Sigmoid colon (tissue), 7 donors: ENCODE measurements at places on chromosomes 5 and 9. TPM values are rescaled to one million over a fixed set of nuclear protein-coding genes. Genes with fewer than 3 reads are reported as not detected.

Gene HINT1
- polyA plus RNA-seq = 744 TPM

Gene C5orf58
- polyA plus RNA-seq = not detected

Gene AFAP1L1
- 0.23 TPM for polyA plus RNA-seq

Gene NEUROG1
- polyA plus RNA-seq = not detected

Gene FOXD1
- not detected for polyA plus RNA-seq

Gene LCN15
- polyA plus RNA-seq = 0.70 TPM

Gene CNOT6
- 10.3 TPM for polyA plus RNA-seq

Gene PCDHGA8
- polyA plus RNA-seq = not detected

Gene SHISAL2B
- not detected for polyA plus RNA-seq

Gene NRARP
- polyA plus RNA-seq = 24.0 TPM

Gene BHMT
- polyA plus RNA-seq = 0.04 TPM

Gene CDH6
- 0.64 TPM for polyA plus RNA-seq

Gene SLC2A6
- 1.2 TPM for polyA plus RNA-seq

Gene PDZD2
- 2.1 TPM for polyA plus RNA-seq

Gene IQGAP2
- polyA plus RNA-seq = 40.5 TPM

Gene SLC27A4
- polyA plus RNA-seq = 45.1 TPM

Gene FBP1
- 39.6 TPM for polyA plus RNA-seq

Gene SLC45A2
- polyA plus RNA-seq = not detected

Gene RIGI
- 4.4 TPM for polyA plus RNA-seq

Gene LTC4S
- 3.6 TPM for polyA plus RNA-seq

Gene PPP3R2
- polyA plus RNA-seq = not detected

Gene PHF24
- under 0.01 TPM for polyA plus RNA-seq

Gene ABCA2
- polyA plus RNA-seq = 28.6 TPM

Gene CNTLN
- 0.92 TPM for polyA plus RNA-seq

Gene CIZ1
- 46.8 TPM for polyA plus RNA-seq

Gene ZNF454
- not detected for polyA plus RNA-seq

Gene ACTBL2
- polyA plus RNA-seq = not detected

Gene PCA3
- polyA plus RNA-seq = 0.60 TPM

Gene SLC28A3
- polyA plus RNA-seq = 2.4 TPM

Gene KYAT1
- 0.60 TPM for polyA plus RNA-seq

Gene GTF3C5
- 52.7 TPM for polyA plus RNA-seq

Gene HRH2
- polyA plus RNA-seq = under 0.01 TPM

Gene SLC34A3
- polyA plus RNA-seq = not detected

Gene TMEM252
- polyA plus RNA-seq = not detected

Gene CYSRT1
- 0.54 TPM for polyA plus RNA-seq

Gene ANKRD34B
- 0.01 TPM for polyA plus RNA-seq

Gene SEMA4D
- polyA plus RNA-seq = 35.1 TPM

Gene PPP2CA
- 48.6 TPM for polyA plus RNA-seq

Gene ZDHHC11
- 0.60 TPM for polyA plus RNA-seq

Gene UIMC1
- polyA plus RNA-seq = 22.3 TPM

Gene OMD
- not detected for polyA plus RNA-seq

Gene SLCO6A1
- not detected for polyA plus RNA-seq

Gene NACC2
- polyA plus RNA-seq = 5.1 TPM

Gene INSL6
- polyA plus RNA-seq = not detected

Gene ACOT12
- 0.09 TPM for polyA plus RNA-seq

Gene IRX4
- polyA plus RNA-seq = not detected

Gene COL15A1
- polyA plus RNA-seq = 7.1 TPM

Gene TTC33
- polyA plus RNA-seq = 10.2 TPM

Gene STK32A
- under 0.01 TPM for polyA plus RNA-seq

Gene GPRIN1
- polyA plus RNA-seq = 0.69 TPM

Gene EGFL7
- polyA plus RNA-seq = 6.0 TPM

Gene GTF2H2C
- 16.2 TPM for polyA plus RNA-seq

Gene C9orf153
- polyA plus RNA-seq = not detected

Gene OBP2B
- polyA plus RNA-seq = not detected

Gene COQ4
- polyA plus RNA-seq = 58.3 TPM
